ENCODE measurements at places on chromosomes 1 and 21.

DNA sequence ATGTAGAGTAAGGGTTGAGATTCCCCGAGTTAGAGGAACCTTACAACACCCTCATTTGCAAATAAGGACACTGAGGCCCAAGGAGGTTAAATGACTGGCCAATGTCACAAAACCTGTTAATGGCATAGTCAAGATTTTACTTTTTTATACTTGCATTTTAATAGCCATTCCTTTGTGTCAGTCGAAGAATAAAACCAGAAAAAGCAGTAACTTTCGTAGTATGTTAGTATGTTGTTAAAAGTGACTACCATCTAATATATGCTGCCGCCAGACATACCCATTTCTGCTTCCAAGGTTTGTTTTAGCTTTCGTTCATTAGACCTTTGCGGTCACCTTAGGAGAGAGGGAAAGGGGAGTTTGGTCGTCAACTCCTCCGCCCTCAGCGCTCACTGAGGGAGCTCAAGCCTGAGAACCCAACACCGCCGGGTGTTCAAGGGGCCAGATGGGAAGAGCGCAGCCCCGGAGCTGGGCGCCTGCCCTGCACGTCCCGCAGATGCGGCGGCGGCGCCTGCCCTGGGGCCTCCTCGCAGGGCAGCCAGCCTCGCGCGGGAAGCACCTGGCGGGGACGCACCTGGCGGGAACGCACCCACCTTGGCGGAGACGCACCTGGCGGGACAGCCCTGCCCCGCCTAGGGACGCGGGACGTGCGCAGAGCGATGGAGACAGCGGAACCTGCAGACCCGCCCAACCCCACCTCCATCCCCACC lies 466 bp downstream of the VPS26C start:
- H3K27me3 ChIP-seq: no peaks in the 10 kb centered on the region
- H3K4me3 ChIP-seq: peak overlapping the region; percentile 97
- H3K27ac ChIP-seq: peak overlapping the region; percentile 98
- peaks cover 25% of the 10 kb centered on the region for H3K36me3 ChIP-seq

- no peaks in the 10 kb centered on the region for H3K4me1 ChIP-seq
- no peak overlapping the region for H3K4me3 ChIP-seq
- no peaks in the 10 kb centered on the region for H3K36me3 ChIP-seq
- H3K27me3 ChIP-seq: peaks cover 2% of the 10 kb centered on the region
- no peak for DNase-seq
Observed at GRCh38 chr1:113320272-113320671, 70.0 kb upstream of the MAGI3 start.

DNA sequence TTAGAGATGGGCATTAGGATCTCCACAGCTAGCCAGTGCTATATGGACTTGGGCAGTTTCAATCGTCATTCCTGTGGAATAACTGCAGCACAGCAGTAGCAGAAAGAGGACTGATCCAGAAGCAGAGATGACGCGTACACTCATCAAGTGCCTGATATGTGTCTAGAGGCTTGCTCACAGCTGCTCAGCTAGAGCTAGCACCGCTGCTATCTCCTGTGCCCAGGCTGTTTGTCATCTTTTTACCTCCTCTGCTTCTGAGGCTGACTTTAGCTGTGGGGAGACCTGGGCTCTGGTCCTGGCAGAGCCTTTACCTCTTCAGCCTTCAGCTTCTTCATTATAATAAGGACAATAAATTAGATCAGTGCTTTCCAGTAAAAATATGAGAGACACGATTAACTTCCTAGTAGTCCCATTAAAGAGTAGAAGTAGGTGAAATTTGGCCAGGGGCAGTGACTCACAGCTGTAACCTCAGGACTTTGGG lies 5.3 kb downstream of the TENT5C start:
- peaks cover 7% of the 10 kb centered on the region for H3K27me3 ChIP-seq
- peaks cover 75% of the 10 kb centered on the region for H3K4me1 ChIP-seq
- H3K4me3 ChIP-seq: no peak overlapping the region
- H3K36me3 ChIP-seq: peaks cover 29% of the 10 kb centered on the region

- peaks cover 2% of the 10 kb centered on the region for H3K27me3 ChIP-seq
- no peak for DNase-seq
- no peak overlapping the region for H3K27ac ChIP-seq
Observed at GRCh38 chr1:33057095-33057494, 20.4 kb upstream of the AK2 start.

DNA sequence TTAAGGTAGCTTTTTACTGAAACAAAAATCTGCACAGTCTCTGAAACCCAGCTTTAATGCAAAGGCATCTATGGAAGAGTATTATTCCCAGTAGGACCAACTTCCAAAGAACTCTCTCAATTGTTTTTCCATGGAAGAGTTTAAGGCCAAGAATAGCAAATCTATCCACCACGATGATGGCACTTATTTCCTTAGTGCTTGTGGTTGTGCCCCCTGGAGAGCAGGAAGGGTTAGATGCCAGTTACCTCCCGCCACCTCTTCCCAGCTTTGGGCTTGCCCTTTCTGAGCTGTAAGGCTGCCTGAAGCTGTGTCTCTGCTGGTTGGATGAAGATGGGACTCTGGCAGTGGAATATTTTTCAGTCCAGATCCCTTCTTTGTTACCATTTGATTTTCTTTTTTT lies 4.8 kb upstream of the ATP1A1 start:
- no peak overlapping the region for H3K27ac ChIP-seq
- peaks cover 4% of the 10 kb centered on the region for H3K4me1 ChIP-seq
- H3K4me3 ChIP-seq: no peak overlapping the region
- H3K27me3 ChIP-seq: peaks cover 48% of the 10 kb centered on the region
- no peak for DNase-seq
- no peaks in the 10 kb centered on the region for H3K36me3 ChIP-seq

DNA sequence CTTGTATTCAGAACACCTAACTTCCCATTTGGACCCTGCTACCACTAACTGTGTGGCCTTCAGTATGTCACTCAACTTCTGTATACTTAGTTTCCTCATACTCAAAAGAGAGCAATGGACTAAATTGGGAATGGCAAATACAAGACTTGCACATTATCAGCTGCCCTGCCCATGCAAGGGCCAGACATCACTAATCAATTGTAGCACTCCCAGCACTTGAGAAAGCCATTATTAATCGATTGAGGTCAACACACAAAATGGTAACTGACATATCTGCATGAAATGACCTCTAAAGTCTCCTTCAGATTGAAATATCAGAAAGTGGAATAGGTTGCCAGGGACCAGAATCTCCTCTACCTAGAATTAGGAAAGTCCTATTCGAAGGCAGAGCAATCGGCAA lies 59.2 kb downstream of the MT1HL1 start:
- no peak for DNase-seq
- H3K4me3 ChIP-seq: no peak overlapping the region
- H3K36me3 ChIP-seq: no peaks in the 10 kb centered on the region
- no peaks in the 10 kb centered on the region for H3K4me1 ChIP-seq
- no peak overlapping the region for H3K27ac ChIP-seq
- H3K27me3 ChIP-seq: no peaks in the 10 kb centered on the region

GRCh38 chr1:111739925-111740765 lies 950 bp upstream of the INKA2 start:
- no peak overlapping the region for H3K27ac ChIP-seq
- peaks cover 17% of the 10 kb centered on the region for H3K4me1 ChIP-seq
- H3K27me3 ChIP-seq: peaks cover 46% of the 10 kb centered on the region
- peak overlapping the region; percentile 93 for H3K4me3 ChIP-seq
- DNase-seq: no peak

GRCh38 chr1:112141923-112142322 lies 152.5 kb upstream of the KCND3 start:
- peaks cover 4% of the 10 kb centered on the region for H3K27me3 ChIP-seq
- no peaks in the 10 kb centered on the region for H3K36me3 ChIP-seq
- no peak overlapping the region for H3K27ac ChIP-seq
- H3K4me3 ChIP-seq: no peak overlapping the region

GRCh38 chr1:61058483-61059245 lies 23.7 kb upstream of the NFIA start:
- DNase-seq: no peak
- H3K4me3 ChIP-seq: no peak overlapping the region
- peaks cover 68% of the 10 kb centered on the region for H3K27me3 ChIP-seq

GRCh38 chr1:233443040-233443760 lies 115.7 kb downstream of the MAP3K21 start:
- H3K27ac ChIP-seq: no peak overlapping the region
- no peak for DNase-seq
- peaks cover 12% of the 10 kb centered on the region for H3K27me3 ChIP-seq

DNA sequence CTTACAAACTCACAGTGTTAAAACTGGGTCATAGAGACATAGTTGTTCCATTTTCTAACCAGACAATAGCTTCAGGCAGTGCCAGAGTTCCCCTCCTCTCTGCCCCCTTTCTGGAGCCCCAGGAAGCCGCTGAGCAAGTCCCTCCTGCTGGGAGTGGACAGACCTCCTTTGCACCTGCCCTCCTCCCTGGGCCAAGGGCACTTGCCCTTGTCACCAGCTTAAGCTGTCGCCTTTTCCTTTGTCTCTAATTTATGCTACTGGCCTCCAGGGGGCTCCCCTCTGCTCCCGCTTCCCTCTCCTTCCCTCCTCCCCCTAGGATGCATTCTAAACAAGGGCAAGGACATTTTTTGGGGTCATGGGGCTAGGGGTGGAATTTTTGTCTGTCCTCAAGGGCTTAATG lies 182.4 kb downstream of the MIS18A start:
- H3K36me3 ChIP-seq: no peaks in the 10 kb centered on the region
- DNase-seq: no peak
- H3K4me1 ChIP-seq: no peaks in the 10 kb centered on the region
- H3K27ac ChIP-seq: no peak overlapping the region
- no peak overlapping the region for H3K4me3 ChIP-seq
- peaks cover 3% of the 10 kb centered on the region for H3K27me3 ChIP-seq

DNA sequence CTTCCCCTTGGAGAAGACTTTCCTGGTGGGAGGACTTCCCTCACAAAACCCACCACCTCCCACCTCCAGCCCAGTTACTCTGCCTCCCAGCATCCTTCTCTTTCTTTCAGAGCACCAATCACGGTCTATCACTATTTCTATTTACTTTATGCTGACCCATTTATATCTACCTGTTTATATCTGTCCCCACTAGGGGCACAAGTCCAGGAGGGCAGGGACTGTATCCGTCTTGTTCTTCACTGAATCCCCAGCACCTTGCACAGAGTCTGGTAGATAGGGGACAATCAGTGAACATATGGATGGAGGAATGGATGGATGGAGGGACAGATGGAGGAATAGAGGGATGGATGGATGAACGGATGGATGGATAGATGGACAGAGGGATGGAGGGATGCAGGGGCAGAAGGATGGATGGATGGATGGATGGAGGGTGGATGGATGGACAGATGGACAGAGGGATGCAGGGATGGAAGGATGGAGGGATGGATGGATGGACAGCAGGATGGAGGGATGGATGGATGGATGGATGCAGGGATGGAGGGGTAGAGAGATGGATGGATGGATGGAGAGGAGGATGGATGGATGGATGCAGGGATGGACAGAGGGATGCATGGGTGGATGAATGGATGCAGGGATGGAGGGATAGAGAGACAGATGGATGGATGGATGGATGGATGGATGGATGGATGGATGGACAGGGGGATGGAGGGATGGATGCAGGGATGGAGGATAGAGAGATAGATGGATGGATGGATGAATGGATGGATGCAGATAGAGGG lies 5.5 kb downstream of the C1QB start:
- no peaks in the 10 kb centered on the region for H3K27me3 ChIP-seq
- no peak for DNase-seq
- H3K27ac ChIP-seq: no peak overlapping the region
- H3K4me3 ChIP-seq: no peak overlapping the region
- no peaks in the 10 kb centered on the region for H3K36me3 ChIP-seq

- no peak for DNase-seq
- H3K36me3 ChIP-seq: no peaks in the 10 kb centered on the region
- peaks cover 26% of the 10 kb centered on the region for H3K27me3 ChIP-seq
- H3K27ac ChIP-seq: no peak overlapping the region
Observed at GRCh38 chr1:46517932-46518498, 28.4 kb downstream of the DMBX1 start.

- DNase-seq: no peak
- no peak overlapping the region for H3K4me3 ChIP-seq
- peaks cover 8% of the 10 kb centered on the region for H3K4me1 ChIP-seq
- H3K36me3 ChIP-seq: peaks cover 1% of the 10 kb centered on the region
- no peaks in the 10 kb centered on the region for H3K27me3 ChIP-seq
Observed at GRCh38 chr1:234777856-234778220, 167.9 kb upstream of the IRF2BP2 start.

DNA sequence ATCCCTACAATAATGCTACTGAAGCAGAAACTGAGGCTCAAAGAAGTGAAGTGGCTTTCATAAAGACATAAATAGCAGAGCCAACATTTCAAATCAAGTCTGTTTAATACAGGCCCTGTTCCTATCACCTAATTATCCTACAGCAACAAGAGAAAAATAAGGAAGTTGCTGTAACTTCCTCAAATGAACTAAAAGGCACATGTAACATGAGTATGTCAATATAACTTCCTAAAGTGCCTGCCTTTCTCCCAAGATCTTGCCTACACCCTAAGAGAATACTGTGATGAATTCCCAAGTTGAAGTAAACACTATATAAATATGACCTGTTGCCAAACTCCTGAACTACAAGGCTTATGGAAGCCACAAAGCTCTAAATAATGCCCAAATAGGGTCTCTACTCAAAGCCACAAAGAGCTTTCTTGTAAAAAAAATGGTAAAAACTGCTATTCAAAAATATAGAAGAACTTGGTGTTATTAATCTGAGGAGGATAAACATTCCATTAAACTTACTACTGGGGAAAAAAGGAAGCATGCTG lies 8.6 kb downstream of the BEND5 start:
- no peak for DNase-seq
- no peak overlapping the region for H3K4me3 ChIP-seq
- H3K27ac ChIP-seq: no peak overlapping the region

DNA sequence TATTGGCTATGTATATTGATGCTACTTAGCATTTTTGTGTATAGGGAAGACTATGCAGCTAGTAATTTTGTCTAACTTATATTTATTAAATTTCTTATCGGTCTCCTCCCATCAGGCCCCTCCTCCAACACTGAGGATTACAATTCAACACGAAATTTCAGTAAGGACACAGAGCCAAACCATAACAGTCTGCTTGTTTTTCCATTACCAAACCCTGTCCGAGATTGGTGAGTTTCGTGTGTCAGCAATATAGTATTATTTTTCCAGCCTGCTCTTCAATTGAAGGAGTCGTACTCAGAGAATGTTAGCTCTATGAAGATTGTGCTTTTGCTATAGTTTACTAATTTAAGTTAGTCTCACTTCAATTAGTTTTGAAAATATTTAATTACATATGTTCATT lies 1495.3 kb downstream of the MRPL39 start:
- H3K36me3 ChIP-seq: no peaks in the 10 kb centered on the region
- DNase-seq: no peak
- no peak overlapping the region for H3K4me3 ChIP-seq
- H3K27ac ChIP-seq: no peak overlapping the region
- no peaks in the 10 kb centered on the region for H3K4me1 ChIP-seq
